ENCODE measurements at places on chromosomes 12 and 14.
A peak's percentile ranks its signal among the peaks of the same experiment; 100 is the strongest.

DNA sequence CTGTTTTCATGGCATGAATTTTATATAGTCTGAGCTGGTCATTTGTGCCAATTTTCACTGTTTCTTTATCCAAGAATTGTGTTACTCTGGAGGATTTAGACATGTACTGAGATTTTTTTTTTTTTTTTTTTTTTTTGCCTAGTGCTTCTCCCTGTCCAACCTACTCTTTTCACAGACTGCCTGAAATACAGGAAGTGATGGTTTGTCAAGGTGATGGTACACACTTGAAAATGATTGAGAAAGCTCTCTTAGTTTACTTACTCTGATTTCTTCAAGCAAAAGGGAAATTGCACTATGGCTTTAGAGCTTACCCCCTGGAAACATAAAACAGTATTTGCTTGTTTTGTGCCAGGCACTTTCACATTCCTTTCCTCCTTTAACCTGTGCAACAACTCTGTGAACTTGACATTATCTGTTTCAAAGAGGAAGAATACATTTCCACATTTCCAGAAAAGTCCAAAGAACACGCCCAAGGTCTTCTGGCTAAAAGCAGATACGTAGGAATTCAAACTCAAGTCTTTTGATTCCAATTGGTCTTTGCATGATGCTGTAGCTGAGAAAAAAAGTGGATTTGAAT is 181.1 kb downstream of the SLC15A5 start:
- no peak for DNase-seq

GRCh38 chr14:69643430-69644200 is 32.2 kb downstream of the SUSD6 start:
- peak; percentile 25 for DNase-seq

DNA sequence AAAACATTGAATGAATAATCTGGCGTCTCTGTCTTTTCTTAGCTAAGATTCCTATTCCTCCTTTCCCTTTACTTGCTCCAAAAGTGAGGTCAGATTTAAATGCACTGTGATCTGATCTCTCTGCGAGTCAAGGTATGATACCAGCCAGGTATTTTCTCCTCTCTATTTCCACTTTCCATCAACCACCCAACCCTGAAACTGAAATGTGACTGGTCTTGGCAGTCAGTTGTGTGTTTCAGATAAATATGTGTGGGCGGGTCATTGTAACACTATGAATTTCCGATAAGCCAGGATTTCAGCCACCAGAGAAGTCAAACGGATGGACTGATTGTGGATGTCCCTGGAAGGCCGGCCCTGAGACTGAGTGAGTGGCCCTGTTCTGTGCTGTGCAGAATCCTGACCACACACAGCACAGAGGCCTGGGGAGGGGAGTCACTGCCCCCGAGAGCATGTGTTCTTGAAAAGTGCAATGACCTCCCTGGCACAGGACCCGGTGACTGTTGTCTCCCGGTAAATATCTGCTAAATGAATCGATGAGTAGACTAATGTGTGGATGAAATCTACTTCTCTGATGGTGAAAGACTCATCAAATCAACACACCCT is 612.5 kb upstream of the TMEM132C start:
- DNase-seq = no peak

GRCh38 chr12:102643879-102644575 is 163.7 kb upstream of the IGF1 start:
- no peak for DNase-seq

- no peak for DNase-seq
Measured at GRCh38 chr12:60398547-60398946, 802.7 kb downstream of the SLC16A7 start.

DNA sequence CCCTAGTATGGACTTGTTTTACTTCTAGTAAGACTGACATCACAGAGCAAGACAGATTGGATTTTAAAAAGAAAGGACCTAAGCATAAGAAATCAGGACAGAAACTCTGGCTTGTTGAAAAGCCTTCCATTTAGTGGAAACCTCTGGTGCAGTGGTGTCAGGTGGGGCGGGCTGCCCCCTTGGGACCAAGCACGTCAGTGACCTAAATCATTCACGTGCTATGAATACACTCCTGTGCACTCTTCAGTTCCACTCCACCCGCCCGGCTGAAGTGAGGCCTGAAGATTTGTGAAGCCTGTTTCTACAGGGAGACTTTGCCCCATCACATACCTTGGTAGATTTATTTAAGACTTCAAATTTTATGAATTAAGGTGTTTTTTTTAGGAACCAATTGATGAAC is 58.2 kb upstream of the STRN3 start:
- DNase-seq = no peak

GRCh38 chr12:45587012-45587411 is 142.5 kb upstream of the ARID2 start:
- DNase-seq = no peak

GRCh38 chr14:104574978-104575583 is 4.5 kb upstream of the C14orf180 start:
- DNase-seq = no peak

DNA sequence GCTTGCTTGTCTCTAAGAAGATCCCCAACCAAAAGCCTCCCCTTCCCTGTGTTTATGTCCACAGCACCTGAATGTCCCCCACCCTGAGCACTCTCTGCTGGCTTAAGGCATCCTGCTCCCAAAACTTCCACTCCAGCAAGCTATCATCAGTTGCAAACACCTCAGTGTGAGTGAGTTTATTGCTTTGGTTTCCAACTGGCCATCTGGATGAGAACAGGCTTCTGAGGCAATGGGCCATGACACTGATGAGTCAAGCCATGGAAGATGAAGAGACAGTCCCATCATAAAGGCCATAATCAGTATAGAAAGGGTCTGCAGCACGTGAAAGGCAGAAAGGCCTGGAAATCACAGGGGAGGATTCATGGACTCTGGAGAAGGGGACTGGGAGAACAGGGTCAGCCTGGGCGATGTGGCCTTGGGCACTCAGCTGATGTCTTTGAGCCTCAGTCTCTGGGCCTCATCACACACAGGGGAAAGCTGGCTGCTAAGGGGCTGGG is 12.8 kb downstream of the CMKLR1 start:
- DNase-seq = no peak

DNA sequence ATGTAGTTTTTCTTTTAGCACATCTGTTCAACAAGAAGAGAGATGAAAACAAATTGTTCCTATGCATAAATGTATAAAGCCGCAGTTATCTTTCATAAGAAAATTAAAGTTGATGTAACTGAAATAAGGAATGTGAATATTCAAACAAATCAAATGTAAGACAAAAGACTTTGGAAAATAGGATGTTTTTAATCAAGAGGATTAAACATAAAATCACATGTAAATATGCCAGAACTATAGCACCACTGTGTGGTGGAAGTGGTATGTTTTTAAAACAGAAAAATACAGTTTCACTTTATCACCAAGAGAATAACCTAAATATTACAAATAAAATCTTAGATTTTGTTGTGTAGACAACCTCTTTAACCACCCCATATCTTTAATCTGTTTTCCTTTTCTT is 40.4 kb downstream of the CAPS2 start:
- no peak for DNase-seq

GRCh38 chr14:36874396-36875138 is 212.9 kb downstream of the PAX9 start:
- DNase-seq = no peak

DNA sequence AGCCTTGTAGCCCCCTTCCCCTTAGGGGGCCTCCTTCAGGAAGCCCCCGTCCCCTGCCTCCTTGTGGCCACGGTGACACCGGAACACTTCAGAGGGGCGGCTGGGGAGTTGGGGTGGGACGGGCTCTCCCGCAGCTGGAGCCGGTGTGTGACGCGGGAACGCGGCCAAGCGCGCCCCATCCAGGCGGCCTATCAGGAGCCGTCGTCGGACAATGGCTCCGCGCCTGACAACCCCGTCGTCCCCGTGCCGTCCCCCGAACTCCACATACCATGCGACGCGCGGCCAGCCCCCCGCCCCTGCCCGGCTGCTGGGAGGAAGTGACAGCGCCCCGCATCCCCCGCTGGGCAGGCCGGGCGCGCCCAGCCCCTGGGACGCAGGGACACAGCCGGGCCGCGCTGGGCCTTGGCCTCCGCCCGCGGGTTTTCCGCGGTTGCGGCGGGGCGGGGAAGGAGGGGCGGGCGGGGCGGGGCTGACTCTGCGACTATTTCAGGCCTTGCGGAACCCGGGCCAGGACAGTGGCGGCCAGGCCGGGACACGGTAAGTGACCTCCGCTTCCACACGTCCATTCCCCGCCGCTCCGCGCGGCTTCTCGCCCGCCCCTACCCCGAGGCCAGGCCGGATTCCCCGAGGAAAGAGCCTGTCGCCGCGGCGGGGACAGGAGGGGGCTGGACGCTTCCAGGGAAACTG is at the start of gene TNFAIP2:
TNFAIP2 (plus strand) TSS at position 515 of the 687 bp plus-strand sequence. CDS start 2,997 bp downstream, outside the sequence.
- no peak for DNase-seq

DNA sequence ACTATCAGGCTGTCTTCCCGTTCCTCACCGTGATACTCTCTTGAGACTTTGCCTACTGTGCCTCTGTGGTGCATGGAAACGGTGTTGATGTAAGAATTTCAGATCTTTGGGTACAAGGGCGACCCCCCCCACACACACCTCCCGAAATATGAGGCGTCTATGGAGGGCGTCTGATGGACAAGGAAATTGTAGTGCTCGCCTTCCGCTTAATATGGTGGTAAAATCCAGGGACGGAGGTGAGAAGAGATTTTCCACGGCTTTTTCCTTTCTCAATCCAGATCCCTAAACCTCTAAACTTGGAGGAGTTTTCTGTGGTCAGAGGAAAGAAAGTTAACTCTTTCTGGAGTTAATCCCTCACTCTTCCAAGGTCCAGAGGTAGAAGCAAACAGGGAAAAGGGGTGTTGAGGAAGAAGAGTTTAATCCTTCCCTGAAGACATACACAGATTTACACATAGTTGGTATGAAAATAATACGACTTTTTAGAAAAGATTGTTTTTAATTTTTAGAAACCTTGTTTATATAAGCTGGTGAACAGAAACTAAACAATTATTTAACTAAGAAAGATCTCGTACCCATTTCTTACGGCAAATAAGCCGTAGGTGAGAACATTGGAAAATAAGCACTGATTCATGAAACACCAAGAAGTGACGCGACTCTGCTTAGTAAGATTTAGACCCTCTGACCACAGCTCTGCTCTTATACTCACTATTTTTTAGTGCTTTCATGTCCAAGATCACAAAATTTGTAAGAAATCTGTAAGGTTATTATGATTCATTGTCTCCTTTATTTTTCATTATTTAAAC is 23.1 kb upstream of the RNASE12 start:
- DNase-seq = no peak

DNA sequence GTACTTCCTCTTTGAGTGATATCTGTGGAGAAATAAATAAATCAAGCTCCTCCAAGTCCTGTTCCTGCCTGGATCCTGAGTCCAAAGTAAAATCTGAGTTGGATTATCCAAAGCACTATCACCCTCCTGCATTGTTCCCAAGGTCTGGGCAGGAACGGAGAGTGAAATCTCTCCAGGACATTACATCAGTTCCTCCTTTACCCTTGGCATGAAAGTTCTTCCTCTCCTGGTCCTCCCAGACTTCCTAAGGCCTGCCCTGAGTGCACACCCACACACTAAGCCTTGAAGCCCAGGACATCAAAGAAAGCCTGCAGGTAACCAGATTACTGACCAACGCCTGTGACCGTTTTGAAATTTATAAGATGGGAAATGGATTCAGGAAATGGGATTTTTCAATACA is 206.8 kb upstream of the BCL2L14 start:
- no peak for DNase-seq

GRCh38 chr14:97724265-97724731 is 927.1 kb downstream of the VRK1 start:
- DNase-seq = no peak

GRCh38 chr12:69508091-69508490 is 37.9 kb downstream of the FRS2 start:
- DNase-seq = no peak

DNA sequence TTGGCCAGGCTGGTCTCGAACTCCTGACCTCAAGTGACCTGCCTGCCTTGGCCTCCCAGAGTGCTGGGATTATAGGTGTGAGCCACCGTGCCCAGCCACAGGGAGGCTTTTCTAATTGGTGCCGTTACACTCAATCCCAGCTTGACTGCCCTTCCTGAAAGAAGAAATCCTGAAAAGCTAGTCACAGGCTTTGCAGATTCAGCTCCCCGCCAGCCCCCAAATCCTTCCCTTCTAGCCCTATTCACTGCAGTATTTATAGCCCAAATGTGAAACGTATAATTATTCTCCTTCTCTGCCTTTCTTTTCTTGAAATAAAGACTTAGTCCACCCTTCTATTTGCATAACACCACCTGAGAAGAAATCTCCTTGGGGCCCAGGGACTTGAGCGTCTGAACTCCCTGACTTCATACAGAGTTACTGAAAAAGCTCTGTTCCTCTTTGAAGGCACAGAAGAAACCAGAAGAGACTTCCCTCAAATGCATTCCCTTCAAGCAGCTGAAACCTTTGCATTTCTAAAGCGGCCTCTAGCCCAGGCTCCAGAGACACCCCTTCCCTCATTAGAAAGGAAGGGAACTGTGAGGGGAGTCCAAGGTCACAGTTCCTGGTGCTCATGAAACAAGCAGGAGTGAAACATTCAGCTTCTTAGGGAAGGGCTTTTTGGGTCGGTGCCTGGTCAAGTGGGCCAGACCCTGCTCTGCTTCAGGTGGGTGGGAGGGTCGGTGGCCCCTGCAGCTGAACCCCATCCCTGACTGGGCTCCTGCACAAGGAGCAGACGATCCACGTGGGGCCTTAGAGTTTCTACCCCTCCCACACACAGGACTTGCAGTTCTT is 42.3 kb upstream of the BATF start:
- DNase-seq = no peak

GRCh38 chr12:47356129-47356700 is 276.5 kb upstream of the AMIGO2 start:
- DNase-seq = no peak

GRCh38 chr12:130838284-130838950 is 633 bp downstream of the STX2 start:
- no peak for DNase-seq

DNA sequence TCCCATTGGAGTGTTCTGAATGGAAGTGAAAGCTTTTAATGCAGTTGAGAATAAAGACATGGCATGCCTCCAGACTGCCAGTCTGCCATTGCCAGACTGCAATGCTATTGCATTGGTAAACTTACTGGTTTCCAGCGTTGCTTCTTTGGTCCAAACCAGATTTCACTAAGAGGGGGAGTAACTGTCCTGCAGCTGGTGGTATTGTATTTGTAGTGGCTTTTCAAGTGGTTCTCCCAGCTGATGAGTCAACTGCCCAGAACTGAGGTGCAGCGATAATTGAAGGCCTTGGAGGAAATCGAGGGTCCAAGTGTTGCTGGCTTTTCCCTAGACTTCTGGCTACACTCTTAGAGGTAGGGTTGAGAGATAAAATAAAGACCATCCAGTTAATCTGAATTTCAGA is 31.9 kb downstream of the ERG28 start:
- DNase-seq = no peak
